Esophagus muscularis mucosa (tissue), 4 donors: ENCODE measurements at places on chromosomes 11 and 22.
A peak's percentile ranks its signal among the peaks of the same experiment; 100 is the strongest.

DNA sequence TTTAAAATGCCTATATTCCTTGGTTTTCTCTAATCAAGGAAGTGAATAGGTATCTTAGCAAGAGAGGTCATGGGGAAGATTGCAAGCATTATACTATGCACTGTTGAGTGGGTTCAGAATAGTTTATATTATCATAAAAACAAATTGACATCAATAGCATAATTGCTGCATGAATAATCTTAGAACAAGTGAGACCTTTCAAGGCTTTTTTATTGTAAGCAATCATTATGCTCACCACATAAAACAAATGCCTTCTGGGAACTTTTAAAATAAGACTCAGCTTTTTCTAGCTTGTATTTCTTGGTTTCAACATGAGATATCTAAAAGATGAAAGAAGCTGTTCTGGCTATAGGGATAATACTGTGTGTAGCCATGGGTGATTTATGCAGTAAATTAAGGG is 135.6 kb upstream of the ZC3H12C start:
- DNase-seq = no peak

DNA sequence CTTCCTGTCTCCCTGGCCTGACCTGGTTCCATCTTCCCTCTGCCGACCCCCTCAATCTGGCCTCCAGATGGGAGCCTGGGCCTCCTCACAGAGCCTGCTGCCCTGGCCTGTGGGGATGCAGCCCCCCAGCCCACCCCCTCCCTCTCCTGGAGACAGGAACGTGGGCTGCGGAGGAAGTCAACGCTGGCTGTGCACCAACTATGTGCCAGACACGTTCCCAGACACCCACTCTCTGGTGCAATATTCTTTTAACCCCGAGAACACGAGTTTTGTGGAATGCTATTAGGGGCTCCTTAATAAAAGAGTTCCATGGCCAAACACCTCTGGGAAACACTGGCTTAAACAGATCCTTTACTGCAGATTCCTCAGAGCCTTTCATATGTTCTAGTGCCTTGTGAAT is 15.9 kb downstream of the WNT11 start:
- no peak for DNase-seq

- no peak for DNase-seq
Observed at GRCh38 chr11:124874571-124875255, 9.5 kb downstream of the ROBO3 start.

DNA sequence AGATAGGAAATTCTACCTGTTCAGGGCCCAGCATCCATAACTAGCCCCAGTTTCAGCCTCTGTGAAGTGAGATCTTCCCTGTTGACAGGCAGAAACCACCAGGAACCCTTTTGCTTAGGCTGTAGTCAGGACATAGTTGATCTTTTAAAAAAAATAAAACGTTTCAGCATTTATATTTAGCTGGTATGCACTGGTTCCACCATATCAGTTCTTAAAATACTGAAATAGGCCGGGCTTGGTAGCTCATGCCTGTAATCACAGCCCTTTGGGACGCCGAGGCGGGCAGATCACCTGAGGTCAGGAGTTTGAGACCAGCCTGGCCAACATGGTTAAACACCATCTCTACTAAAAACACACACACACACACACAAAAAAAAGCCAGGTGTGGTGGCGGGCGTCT is 35.3 kb downstream of the GALNT18 start:
- DNase-seq = peak; percentile 50

- peak; percentile 10 for DNase-seq
Observed at GRCh38 chr11:10320736-10321465, 16.0 kb downstream of the ADM start.
